Activated CD4-positive, CD25-positive, alpha-beta regulatory T cell treated with anti-CD3 and anti-CD28 coated beads, Interleukin-2, amount 50 U/mL, for 72 hours (primary cell): ENCODE measurements at places on chromosomes 6 and 20.

GRCh38 chr6:21893793-21894192 is 300.2 kb downstream of the SOX4 start:
- DNase-seq = no peak

GRCh38 chr20:3407040-3407770 is at the start of gene DNAAF9:
Gene DNAAF9 (minus strand): TSS chr20:3407669. CDS start chr20:3407557, 112 bp downstream.
- peak; percentile 55 for DNase-seq

GRCh38 chr6:40340957-40341356 is 246.2 kb downstream of the LRFN2 start:
- DNase-seq = no peak

DNA sequence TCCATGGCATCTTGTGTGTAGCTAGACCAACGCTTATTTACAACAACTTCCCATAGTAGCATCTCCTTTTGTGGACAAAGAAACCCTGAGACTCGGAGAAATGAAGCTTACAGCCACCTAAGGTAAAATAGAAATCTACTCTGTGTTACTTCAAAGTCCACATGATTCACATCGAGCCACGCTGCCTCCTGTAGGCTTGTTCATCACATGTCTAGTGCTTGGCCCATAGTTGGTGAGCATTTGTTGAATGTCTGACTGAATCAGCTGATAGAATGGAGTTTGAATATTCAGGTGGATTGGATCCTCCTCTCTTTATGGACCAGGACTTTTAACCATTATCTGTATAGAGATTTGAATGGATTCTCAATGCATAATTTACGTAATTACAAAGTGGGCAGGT is 130.7 kb downstream of the CCDC170 start:
- DNase-seq = no peak

- DNase-seq = no peak
These were observed 13.6 kb downstream of the GFOD1 start for GRCh38 chr6:13473768-13474165.

DNA sequence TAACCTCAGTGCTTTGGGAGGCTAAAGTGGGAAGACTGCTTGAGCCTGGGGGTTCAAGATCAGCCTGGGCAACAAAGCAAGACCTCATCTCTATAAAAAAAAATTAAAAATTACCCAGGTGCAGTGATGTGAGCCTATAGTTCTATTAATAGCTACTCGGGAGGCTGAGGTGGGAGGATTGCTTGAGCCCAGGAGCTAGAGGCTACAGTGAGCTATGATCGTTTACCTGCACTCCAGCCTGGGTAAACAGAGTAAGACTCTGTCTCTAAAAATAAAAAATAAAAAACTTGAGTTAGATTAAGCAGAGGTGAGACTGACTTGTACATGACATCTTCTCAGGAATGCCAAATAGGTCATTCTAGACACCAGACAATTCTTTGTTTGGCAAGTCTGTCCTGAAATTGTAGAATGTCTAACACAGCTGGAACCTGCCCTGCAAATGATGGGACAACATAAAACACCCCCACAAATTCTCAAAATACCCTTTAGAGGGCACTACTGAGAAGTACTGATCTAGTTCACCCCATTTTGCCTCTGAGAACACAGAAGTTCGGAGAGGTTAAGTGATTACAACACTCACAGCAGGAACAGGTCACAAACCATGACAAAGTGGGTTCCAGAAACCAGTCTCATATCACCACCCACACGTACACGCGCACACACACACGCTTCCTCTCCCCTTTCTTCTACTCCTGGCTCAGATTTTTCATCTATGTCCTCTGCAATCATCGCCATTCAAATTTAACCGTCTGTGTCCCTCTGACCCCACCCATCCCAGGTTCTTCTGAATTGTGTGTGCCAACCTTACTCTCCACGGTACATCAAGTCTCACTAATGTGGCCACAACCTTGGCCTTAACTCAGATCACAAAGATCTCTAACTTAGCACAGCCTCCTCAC is 38.3 kb downstream of the ARHGAP18 start:
- DNase-seq = peak; percentile 47

DNA sequence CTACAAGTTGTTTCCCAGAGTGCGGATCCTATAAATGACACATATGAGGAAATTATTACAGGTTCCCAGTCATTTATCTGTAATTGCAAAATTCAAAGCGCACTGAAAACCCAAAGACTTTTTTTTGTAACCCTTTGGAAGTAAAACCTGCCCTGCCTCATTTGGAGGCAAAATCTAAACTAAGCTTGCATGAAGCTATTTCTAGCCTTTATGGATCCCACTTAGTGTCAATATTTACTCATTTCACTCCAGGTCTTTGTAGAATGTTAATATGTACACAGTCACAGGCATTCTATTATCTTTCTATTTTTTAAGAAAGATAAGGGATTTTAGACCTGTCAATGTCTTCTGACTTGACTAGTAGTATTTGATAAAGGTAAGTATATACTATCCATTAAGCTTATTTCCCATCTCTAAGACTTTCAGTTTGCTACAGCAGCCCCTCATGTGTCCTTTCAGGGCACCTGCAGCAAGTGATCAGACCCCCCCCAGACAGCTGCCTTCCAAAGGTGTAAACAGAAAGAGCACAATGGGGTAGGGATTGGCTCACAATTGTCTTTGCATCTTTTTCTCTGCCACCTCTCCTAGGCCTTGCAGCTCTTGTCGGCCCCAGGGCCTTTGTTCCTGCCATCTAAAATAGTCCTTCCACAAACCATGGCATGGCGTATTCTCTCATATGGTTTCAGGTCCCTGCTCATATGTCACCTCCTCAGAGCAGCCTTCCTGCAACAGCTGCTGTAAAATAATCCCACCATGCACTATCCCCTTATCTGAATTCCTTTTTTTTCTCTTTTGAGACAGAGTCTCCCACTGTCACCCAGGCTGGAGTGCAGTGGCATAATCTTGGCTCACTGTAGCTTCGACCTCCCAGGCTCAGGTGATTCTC is 1.3 kb upstream of the REPS1 start:
- DNase-seq = no peak

GRCh38 chr6:113741651-113742050 is 115.5 kb upstream of the MARCKS start:
- DNase-seq = no peak

DNA sequence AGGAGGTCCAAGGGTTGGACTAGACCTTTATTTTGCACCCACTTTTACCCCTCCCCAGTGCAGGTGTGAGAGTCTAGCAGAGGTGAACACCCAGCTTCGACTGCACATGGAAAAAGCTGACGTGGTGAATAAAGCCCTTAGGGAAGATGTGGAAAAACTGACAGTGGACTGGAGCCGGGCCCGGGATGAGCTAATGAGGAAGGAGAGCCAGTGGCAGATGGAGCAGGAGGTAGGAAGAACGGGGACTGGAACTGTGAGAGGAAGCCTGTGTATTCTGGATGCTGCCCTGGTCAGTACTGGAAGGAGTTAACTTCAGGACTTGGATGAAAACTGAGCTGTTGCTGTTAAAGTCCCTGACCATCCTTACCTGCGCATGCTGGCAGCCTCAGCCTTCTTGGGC is 10.6 kb downstream of the CEP250 start:
- DNase-seq = no peak

DNA sequence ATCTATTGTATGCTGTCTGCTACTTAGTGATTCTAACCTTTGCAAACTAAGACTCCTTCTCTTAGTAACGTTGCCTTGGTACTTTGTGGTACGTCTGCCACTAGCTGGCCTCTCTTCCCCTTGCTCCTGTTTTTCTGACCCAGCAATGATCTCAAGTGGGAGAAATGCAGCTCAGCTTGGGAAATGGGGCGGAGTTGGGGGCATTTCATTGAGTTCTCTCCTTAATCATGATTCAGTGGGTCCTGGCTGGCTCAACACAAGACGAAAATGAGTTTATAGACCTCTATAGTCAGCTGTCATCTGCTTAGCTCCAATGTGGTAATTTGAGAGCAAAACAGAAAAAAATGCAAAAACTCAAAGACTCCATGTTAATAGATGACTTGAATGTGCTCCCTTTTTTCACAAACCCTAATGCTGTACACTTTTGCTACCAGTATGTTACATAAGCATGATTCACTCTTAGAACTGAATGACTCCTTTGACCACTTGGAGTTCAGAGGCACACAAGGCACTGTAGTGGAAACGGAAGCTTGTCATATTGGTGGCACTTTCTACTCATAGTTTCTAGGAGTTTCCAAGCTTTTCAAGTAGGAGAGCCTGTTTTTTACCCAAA is 55.3 kb upstream of the SOX4 start:
- no peak for DNase-seq

DNA sequence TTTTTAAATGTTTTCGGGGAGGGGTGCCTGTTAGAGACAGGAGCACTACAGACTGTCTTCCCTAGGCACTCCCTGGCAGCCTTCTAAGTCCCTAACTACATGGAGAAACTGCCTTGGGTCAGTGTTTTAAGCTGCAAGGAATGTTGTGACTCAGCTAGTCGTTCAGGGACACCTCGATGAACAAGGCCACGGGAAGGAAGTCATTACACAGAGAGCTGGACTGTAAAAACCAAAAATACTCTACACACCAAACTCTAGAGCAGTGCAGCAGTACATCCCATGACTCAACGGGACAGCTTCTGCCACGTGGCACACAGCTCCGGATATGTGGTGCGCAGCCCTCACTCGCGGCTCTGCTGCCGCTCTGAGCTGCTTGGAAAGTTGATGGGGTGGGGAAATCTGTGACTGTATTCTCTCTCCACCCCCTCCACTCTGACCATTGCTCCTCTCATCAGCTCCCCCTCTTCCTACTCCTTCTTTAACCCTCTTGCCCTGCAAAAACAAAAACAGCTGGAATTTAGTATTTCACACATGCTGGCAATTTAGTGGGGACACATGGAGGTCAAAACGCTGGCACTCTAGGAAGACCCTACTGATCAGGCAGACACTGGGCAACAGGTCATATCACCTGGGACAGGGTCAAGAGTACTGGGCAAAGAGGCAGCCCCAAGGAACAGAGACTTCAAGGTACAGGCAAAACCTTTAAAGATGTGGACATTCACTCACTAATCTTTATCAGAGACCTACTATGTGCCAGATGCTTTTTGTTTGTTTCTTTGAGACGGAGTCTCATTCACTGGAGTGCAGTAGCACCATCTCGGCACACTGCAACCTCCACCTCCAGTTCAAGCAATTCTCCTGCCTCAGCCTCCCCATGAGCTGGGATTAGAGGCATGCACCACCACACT is 10.9 kb upstream of the LPIN3 start:
- DNase-seq = peak; percentile 56

DNA sequence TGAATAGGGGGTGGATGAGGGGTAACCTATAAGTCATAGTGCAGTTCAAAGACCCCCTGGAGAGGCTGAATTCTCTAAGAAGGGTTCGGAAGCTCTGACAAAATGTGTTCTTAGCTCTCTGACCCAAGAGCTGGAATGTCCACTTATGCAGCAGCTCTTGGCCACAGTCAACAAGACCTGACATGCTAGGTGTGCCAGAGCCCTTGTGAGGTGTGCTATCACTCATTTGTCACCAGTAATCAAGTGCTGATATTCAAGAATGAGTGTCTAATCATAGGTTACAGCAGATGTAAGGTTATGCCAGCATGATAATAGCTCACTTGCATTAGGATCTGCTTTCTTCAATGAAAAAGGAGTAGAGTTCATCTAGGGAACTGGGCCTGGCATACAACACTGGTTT is 28.1 kb downstream of the TOMM6 start:
- no peak for DNase-seq

GRCh38 chr6:81694207-81694606 is 58.3 kb downstream of the TENT5A start:
- no peak for DNase-seq

- DNase-seq = no peak
These were observed 137.5 kb downstream of the NRN1 start for GRCh38 chr6:5869261-5869660.

GRCh38 chr6:111784433-111784832 is 88.8 kb downstream of the FYN start:
- no peak for DNase-seq

- DNase-seq = no peak
These were observed 294.4 kb upstream of the PRDM1 start for GRCh38 chr6:105791583-105792318.

DNA sequence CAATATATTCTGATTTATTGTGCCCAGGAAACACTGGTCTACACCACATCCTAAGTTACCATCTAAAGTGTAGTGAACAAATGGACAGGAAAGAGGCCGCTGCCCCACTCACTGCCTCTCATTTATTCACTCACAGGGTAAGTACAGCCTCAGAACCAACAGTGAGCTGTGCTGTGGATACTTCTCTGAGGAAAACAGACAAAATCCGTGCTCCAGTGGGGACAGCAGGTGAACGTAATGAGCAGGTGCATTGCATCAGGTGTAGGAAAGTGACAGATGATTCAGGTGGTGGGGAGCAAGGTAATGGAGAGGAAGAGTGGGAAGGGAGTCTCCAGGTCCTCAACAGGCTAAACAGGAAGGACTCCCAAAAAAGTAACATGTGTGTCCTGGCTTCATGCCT is 8.4 kb upstream of the ULBP2 start:
- DNase-seq = peak; percentile 1

DNA sequence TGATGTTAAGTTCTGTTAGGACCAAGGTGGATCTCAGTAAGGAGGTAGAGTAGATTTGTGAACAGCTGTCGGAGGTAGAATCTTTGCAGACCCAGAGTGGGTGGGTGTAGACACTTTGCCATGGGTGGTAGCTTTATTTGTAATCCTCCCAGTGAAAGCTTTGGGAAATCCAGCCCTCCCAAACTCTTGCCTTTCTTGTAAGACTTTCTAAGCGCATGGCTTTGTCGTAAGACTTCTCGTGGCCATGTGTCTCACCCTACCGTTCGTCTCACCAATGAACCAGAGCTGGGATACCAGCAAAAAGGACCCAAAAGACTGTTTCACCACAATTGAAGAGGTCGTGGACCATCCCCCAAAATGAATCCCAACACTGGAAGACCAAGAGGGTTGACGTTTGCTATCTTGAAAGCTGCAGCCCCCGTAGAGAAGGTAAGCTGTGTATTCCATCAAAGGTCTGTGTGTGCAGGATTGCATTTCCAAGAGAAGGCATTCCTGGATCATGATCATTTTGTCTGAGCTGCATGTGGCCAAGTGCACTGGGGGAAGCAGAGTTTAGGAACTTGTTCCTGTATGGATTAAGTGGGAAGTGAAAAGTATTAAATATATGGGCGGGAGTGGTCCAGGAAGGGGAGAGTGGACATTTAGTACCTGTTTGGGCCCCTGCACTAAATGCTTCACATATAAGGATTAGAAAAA is 5.8 kb upstream of the TMEM14A start:
- no peak for DNase-seq

- DNase-seq = no peak
These were observed 2.1 kb upstream of the TRDN start for GRCh38 chr6:123638865-123639264.
